ENCODE measurements at places on chromosomes 11 and 22.

GRCh38 chr11:118896921-118897591 is 13.4 kb downstream of the CXCR5 start:
- DNase-seq = no peak

- DNase-seq = no peak
Measured at GRCh38 chr11:30489511-30489910, 96.6 kb downstream of the MPPED2 start.

GRCh38 chr11:3220521-3221407 is 2.2 kb upstream of the MRGPRG start:
- no peak for DNase-seq

DNA sequence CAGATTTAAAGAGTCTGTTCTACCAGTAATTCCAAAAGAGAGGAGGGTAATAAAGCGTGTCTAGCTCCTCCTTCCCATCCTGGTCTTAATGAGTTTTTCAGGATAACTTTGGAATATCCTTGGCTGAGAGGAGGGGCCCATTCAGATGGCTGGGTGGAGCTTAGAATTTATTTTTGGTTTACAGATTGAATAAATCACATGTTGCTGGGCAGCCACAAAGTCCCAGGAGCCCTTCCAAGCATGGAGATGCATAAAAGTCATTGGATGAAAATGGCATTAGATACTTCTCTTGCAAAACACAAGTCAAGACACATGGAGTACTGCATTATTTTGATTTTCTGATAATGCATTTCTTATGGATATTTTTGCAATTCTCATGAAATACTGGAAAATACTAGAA is 139.0 kb downstream of the TRPC6 start:
- DNase-seq = no peak

GRCh38 chr11:37519781-37520180 is 921.7 kb upstream of the RAG2 start:
- no peak for DNase-seq

DNA sequence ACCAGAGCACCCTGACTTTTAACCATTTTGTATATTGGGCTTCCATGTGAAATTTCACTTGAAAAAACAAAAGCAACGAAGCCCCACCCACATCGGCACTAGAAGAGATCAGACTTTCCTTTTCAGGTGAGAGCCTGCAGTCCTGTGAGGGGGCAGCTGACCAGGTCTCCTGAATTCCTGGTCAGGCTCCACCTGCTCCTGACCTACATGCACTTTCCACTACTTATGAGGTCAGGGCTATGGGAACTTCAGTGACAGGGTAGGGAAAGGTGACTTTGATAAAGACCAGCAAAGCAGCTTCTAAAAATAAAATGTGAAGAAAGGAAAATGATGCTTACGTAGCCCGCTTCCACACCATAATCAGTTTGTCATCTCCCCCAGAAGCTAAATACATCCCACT is 24.7 kb downstream of the HIRA start:
- no peak for DNase-seq

DNA sequence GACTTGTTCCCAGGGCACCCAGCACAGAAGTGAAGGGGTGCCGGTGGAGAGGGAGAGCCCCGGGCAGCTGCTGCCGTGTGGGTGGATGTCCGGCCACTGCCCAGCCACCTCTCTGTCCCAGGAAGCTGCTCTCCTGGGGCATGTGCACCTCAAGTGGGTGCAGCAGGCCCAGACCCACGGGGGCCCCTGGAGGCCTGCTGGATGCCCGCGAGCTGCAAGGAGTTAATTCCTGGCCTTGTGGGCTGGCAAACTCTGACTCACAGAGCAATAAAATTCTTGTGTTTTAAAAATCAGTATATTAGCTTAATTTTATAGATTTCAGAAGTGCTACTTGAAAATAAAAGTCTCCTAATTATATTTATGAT is 37.4 kb upstream of the KCNQ1OT1 start:
- no peak for DNase-seq

- DNase-seq = no peak
Measured at GRCh38 chr11:5476186-5476819, 12.2 kb upstream of the OR52D1 start.

GRCh38 chr11:70334351-70334995 is 63.9 kb upstream of the CTTN start:
- DNase-seq = no peak

DNA sequence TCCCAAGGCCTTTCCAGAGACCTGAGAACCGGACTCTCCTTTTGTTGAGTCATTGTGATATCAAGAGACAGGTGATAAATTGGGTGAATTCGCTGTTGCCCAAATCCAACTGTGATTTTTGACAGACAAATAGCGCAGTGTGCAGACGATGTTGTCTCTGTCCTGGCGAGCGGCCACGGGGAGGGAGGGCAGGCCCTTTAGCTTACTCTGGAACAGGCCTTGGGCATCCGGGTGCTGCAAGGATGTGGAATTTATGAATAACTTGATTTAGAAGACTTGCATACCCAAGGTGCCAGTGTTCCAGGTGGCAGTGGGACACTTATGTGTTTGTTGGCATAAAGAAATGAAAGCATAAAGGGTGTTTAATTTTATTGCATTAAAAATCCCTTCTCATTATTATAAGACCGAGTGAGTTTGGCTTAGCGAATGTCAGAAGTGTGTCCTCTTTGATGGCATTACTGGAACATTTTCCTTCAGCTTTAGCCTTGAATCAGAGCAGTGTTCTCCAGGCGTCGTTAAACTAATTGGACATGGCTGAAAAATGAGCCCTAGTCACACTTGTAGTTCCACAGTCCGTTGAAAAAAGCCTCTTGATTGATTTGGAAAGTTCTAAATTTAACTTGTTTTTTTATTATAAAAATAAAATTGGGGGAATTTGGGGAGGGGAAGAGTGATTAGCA is 9.4 kb downstream of the LDLRAD3 start:
- DNase-seq = no peak

DNA sequence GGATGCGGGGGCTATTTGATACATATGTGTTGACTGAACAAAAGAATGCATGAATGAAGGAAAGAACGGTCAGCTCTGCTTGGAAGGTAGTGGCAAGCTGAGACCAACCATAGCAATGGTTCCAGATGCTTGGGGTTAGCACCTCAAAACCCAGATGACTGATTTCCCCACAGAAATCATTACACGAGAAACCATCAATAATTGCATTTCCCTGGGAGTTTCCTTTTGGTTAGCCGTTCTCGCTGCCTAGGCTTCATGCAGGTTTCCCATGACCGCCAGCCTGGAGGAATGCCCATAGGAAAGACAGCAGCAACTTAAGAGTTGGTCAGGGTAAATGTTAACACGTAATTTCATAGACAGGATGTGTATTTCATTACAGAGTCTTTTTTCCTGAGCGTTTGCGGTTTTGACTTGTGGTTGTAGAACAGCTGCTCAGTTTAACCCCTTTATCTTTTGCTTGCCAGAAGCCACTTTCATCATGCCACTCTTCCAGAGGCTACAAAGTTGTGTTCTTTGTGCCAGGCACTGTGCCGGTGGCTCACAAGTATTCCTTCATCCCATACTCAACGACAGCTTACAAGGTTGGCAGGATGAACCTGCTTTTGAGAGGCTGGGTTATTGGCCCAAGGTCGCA is 2.8 kb downstream of the IL17RA start:
- DNase-seq = no peak

GRCh38 chr11:12417691-12418611 is 40.6 kb downstream of the PARVA start:
- no peak for DNase-seq

DNA sequence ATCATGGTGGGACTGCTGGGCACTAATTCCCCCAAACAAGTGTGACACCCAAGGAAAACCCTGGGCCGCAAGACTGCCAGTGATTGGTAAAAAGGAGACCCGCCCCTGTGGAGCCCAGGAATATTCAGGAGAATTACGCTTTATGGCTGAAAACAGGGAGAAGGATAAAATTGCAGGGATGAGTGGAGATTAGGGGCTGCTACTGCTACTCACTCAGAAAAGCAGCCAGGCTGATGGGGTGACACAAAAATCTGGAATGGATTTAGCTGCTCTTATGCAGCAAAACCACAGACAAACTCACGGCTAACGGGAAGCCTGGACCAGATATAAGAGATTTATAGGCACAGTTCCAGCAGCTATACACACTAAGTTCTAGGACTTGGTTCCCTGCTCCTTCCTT is 4.4 kb upstream of the FBXO3 start:
- no peak for DNase-seq

- no peak for DNase-seq
Measured at GRCh38 chr11:79087961-79088318, 352.9 kb downstream of the TENM4 start.

GRCh38 chr11:103622296-103622695 is 414.1 kb upstream of the DDI1 start:
- no peak for DNase-seq

DNA sequence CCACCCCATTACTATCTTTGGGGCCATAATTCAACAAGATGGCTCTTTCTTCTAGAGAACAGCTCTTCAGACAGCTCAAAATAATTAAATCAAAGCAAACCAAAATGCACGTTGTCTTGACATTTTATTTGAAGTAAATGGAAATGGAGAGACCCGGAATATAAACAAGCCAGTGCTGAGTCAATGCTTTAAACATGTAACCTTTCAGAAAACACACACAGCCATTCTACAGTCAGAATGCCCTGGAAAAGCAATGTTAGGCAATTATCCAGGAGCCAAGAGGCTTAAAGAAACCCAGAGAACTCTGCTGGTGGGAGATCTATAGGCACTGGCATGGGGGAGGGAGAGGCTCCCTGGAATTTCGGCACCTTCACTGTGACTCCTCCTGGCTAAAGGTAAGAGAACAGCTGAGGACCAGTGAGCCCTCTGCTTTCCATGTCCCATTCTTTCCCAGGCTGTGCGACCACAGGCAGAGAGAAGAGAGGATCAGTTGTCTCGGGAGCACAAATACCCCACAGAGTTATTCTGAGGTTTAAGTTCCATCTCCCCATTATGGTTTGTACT is 254.0 kb upstream of the CCDC90B start:
- DNase-seq = no peak

DNA sequence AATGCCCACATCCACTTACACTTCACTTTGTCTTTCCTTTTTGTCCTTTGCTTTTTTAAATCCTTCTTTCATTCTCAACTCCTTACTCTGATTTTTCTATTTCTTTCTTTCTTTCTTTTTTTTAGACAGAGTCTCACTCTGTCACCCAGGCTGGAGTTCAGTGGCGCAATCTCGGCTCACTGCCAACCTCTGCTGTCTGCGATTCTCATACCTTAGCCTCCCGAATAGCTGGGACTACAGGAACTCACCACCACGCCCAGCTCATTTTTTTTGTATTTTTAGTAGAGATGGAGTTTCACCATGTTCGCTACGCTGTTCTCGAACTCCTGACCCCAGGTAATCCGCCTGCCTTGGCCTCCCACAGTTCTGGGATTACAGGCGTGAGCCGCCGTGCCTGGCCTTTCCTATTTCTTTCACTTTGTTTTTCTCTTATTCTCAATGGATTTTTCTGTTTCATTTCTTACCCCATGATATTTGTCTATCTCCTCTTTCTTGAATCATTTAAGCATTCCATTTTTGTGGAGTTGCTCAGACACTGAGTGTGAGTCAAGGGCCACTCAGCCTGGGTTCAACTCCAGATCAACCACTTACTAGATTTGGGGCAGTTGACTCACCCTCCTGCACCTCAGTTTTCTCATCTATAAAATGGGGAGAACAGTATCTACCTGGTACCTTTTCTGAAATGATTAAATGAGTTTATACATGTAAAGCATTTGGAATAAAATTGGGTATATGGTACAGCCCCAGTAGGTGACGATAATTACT is 7.6 kb downstream of the KCNJ5 start:
- DNase-seq = no peak

DNA sequence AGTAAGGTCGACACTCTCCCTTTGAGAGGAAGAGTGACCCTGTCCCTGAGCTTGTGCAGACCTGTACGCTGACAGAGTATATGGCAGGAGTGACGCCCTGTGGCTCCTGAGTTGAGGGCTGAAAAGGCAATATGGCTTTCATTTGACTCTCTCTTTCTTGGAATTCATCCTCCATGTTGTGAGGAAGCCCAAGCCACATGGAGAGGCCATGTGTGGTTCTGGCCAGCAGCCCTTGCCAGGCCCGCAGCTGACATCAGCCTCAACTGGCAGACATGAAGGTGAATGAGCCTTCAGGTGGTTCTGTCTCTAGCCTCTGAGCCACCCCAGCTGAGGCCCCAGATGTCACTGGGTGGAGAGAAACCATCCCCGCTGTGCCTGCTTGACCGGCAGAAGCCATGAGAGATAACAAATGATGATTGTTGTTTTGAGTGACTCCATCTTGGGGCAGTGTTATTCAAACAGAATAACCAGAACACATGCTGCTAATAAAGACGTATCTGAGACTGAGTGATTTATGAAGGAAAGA is 31.9 kb downstream of the SMIM38 start:
- DNase-seq = no peak

GRCh38 chr11:7341551-7341950 is 89.8 kb downstream of the SYT9 start:
- no peak for DNase-seq

DNA sequence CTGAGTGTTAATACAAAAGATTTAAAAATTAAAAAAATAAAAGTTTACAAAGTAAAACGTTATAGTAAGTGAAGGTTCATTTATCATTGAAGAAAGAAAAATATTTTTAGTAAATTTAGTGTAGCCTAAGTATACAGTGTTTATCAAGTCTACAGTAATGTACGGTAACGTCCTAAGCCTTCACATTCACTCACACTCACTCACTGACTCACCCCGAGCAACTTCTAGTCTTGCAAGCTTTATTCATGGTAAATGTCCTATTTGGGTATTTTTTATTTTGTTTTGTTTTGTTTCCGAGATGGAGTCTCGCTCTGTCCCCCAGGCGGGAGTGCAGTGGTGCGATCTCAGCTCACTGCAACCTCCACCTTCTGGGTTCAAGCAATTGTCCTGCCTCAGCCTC is 8.8 kb downstream of the CASTOR1 start:
- no peak for DNase-seq

GRCh38 chr22:36129486-36130388 is 30.8 kb downstream of the APOL3 start:
- DNase-seq = no peak

DNA sequence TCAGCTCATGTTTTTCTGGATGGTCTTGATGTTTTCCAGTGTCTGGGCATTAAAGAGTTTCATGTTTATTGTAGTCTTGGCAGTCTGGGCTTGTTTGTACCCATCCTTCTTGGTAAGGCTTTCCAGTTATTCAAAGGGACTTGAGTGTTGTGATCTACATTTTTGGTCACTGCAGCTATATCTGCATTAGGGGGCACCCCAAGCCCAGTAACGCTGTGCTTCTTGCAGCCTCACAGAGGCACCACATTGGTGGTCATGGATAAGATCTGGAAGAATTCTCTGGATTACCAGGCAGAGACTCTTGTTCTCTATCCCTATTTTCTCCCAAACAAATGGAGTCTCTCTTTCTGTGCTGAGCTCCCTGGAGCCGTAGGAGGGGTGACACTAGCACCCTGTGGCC is 451.5 kb upstream of the FAT3 start:
- no peak for DNase-seq

DNA sequence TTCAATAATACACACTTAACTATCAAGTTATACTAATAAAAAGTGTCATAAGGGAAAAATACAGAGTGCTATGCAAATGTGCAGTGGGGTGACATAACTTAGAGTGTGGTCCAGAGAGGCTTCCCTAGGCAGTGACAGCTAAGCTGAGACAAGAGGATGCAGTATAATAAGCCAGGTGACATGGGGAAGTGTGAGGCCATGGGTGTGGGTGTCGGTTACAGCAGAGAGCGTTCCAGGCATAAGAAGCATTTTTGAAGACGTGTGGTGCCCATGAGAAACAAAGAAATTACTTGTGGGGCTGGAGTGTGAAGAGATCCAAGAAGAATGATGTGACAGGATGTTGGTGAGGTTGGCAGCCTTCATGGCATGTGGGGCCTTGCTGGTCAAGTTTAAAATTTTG is 78.1 kb upstream of the PICALM start:
- no peak for DNase-seq

Data from activated CD4-positive, alpha-beta T cell treated with anti-CD3 and anti-CD28 coated beads, Interleukin-2, amount 50 U/mL, for 24 hours (primary cell).